ENCODE measurements at places on chromosomes 5 and 9.
A peak's percentile ranks its signal among the peaks of the same experiment; 100 is the strongest.

GRCh38 chr9:89975630-89976029, 370.8 kb downstream of the GADD45G start:
- no peak for DNase-seq

GRCh38 chr5:99955006-99955405, 580.2 kb upstream of the FAM174A start:
- no peak for DNase-seq

DNA sequence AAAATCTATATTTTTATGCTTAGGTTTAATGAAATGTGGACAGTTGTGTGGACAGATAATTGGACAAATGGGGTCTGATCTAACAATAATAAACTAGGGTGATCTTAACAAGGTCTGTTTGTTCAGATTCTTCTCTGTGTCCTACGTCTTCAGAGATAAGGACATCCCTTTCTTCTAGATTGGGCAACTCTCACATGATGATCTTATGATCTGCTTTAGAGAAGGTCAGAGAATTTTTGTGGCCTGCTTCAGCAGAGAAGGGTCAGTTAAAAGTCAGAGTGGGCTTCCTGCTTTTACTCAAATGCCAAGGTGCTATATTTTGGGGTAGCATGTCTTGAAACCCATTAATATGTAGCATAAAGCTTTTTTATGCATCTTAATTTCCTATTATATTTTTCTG, 63.8 kb upstream of the RGMB start:
- no peak for DNase-seq

DNA sequence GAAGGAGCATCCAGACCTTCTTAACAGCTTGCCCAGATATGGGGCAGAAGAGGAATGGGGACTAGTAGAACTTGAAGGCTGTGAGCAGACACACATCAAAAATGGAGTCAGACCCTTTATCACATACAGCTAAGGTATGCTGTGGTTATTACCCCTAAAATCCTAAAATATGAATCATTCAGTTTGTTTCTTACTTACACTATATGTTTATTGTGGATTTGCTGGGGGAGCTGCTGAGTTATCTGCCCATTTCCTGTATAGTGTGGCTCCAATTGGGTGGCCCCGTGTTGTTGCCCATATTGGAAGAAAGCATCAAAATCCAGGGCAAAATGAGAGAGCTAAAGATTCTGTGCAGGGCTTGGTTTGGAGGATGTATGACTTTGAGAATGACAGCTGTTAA, 56.9 kb downstream of the AP3S1 start:
- no peak for DNase-seq

DNA sequence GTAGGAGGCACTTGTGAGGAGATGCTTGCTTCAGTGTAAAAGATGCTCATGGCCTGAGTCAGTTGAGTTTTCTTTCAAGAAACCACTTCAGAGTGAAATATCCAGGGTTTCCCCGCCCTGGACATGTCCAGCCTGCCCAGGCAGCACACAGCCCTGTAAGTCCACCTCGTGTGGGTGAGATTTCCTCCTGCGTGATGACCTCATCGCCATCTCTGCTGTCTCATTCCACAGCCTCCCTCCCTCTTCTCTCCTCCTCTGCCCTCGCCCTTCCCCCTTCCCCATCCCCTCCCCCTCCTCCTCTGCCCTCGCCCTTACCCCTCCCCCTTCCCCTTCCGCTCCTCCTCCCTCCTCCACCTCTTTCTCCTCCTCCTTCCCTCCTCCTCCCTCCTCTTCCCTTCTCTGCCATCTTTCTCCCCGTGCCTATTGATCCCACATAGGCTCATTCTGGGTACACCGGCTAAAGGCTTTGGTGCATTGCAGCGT, 34.0 kb upstream of the NCS1 start:
- peak; percentile 92 for DNase-seq

- DNase-seq, result no peak
These were observed 21.9 kb upstream of the TNFSF15 start for GRCh38 chr9:114827641-114828302.

DNA sequence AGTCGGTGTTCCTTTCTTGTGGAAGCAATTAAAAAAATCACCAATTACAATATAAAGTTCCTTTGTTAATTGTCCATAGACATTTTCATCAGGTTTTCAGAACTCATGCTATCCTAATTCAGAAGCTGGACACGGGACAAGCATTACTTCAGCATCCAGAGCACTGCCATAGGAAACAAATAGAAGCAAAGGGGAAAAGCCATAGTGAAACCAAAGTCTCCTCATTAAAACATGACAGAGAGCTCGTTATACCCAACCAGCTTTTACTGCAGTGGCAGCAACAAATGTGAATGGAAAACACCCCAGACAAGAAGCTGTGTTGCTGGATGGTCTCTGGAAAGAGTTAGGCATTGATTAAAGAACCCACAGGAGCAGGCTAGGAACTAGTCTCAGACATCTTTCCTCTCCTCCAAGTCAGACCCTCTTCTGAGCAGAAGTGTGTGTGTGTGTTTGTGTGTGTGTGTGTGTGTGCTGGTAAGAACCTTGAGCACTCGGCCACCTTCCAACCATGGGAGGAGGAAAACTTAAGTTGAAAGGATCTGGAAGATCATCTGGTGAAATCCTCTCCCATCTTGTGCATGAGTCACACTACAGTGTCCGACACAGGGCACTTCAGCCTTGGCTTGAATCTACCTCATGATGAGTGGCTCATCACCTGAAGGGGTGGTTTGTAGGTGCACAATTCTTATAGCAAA, 162.6 kb upstream of the ADAMTS16 start:
- DNase-seq, result no peak

GRCh38 chr5:78077369-78078068, 217.0 kb downstream of the AP3B1 start:
- DNase-seq, result no peak

DNA sequence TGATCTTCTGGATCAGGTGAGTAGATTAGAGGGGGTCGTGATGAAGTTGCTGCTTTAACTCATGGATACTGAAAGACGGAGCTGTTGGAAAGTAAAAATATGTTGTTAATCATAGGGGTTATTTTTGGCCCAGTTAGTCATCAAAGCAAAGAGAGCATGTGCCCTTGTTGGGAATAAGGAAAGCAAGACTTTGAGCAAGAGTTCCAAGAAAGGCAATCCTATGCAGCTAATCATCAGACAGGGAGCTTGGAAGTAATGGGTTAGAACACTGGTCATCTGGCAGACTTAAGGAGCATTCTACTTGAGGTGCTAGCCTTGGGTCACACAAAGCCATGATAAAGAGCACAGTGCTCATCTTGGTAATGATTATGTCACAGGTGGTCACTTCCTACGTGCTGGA, 18.3 kb downstream of the ASPN start:
- DNase-seq, result peak; percentile 74

GRCh38 chr5:65981548-65981947, 55.2 kb downstream of the ERBIN start:
- no peak for DNase-seq

DNA sequence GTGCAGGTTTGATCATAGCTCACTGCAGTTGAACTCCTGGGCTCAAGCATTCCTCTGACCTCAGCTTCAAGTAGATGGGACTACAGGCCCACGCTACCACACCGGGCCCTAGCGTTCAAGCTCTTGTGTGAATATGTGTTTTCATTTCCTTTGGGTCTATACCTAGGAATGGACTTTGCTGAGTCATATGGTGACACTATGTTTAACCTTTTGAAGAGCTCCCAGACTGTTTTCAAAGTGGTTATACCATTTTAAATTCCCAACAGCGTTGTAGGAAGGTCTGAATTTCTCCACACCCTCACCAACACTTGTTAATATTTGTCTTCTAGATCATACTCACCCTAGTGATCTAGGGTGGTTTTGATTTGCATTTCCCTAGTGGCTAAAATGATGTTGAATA, 33.5 kb downstream of the FAF2 start:
- DNase-seq, result no peak

- DNase-seq, result no peak
These were observed 14.7 kb upstream of the OMD start for GRCh38 chr9:92438900-92439526.

DNA sequence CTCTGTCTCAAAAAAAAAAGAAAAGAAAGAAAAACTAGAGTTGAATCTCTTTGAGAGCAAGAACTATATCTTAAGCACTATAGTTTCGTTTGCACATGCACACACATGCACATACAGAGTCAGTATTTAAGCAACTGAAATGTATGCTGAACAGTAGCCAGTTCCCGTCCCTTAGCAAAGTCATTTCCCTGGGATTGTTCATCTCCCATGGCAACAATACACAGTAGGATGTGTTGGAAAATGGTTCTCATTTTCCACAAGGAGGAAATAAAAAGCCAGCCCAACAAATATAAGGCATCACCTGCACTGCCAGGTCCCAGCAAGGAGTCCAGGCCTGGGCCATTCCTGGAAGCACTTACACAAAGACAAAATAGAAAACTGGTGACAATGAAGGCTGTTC, 4.2 kb upstream of the ZNF346 start:
- no peak for DNase-seq

DNA sequence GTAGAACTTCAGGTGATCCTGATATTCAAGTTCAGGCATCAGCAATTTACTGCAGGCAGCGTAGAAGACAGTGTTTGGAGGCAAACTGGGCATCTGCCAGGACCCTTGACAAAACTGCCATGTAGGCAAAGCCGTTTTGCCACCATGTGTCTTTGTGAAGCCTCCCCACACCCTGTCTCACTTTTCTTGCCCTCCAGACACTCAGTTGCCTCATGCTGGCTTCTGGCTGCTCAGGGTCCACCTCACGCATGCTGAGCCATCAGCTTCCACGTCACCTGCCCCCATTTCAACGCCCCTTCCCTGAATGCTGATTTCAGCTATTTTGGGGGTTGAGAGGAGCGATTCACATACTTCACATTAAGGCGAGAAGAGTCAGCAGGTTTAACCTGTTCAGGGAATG, 165.2 kb upstream of the KLF9 start:
- DNase-seq, result no peak

DNA sequence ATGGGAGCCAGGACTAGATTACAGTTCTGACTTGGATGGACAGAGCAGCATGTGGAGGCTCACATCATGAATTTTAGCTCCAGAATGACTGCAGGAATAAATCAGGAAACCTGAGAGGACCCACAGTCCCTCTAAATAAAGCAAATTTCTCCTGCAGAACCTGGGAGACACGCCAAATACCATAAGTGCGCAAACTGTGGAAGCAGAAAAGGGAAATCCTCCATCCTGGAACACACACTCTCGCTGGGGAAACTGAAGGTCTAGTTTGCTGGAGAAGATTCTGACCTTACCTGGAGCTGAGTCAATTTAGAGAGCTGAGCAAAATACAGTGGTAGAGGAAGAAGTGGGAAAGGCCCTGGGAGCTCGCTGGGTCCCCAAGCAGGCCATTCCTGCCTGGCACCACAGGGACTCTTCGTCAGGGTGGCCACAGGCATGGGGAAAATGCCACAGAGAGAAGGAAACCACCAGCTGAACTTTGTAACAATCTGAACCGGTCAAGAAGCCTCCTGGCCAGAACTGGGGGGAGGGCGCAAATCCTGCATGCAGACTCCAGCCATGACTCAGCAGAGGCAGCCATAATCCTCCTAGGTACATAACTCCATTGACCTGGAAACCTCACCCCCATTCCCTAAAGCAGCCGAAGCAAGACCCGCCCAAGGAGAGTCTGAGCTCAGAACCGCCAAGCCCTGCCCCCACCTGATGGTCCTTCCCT, 390.9 kb downstream of the LRRC70 start:
- DNase-seq, result no peak

- no peak for DNase-seq
These were observed 562.7 kb downstream of the TLE4 start for GRCh38 chr9:80134487-80134886.

DNA sequence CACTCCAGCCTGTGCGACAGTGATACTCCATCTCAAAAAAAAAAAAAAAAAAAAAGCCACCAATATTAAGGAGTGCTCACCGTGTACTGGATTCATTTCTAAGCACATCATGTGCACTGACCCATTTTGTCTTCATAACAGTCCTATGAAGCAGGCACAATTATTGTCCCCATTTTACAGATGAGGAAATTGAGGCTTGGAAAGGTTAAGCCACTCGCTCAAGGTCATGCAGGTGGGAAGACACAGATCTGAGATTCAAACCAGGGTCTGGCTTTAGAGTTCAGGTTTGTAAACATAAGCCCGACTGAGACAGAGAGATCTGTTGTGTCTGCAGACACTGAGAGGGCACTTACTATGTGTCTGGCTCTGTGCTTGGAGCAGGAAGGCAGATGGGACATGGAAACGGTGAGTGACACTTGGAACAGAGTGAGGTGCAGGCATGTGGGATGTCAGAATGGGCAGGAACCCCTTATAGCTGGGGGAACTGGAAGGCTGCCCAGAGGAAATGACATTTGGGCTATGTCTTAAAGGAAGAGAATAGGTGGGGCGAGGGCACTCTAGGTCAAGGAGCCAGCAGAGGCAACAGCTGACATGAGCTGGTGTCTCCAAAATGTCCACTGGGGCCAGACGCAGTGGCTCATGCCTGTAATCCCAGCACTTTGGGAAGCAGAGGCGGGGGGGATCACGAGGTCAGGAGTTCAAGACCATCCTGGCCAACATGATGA, 69.9 kb downstream of the STK10 start:
- no peak for DNase-seq

GRCh38 chr5:169201597-169201996, 99.3 kb downstream of the SLIT3 start:
- DNase-seq, result no peak

Measured in skeletal muscle cell (primary cell).